Nucleus accumbens (tissue), 56 donors: ENCODE measurements at places on chromosomes 7 and 10.

- no peak for DNase-seq
Measured at GRCh38 chr7:132471515-132471914, 104.8 kb downstream of the PLXNA4 start.

DNA sequence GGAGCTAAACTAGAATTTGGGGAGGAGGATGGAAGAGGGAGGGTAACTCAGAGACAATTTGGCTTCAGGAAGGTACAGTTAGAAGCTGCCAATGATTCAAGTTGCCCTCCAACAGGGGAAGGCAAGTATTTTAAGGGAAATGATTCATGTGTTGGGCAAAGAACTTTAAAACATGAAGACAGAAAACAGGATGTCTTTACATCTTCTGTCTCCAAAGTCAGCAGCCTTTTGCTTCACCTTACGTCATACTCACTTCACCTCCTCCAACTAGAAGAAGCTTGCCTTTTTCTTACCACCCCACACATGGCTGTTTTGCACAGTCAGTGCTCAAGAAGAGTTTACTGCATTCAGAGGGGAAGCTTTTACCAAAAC lies 36.1 kb downstream of the PPP1R3C start:
- DNase-seq: no peak

- no peak for DNase-seq
Measured at GRCh38 chr7:116098175-116098574, 67.6 kb upstream of the TFEC start.

DNA sequence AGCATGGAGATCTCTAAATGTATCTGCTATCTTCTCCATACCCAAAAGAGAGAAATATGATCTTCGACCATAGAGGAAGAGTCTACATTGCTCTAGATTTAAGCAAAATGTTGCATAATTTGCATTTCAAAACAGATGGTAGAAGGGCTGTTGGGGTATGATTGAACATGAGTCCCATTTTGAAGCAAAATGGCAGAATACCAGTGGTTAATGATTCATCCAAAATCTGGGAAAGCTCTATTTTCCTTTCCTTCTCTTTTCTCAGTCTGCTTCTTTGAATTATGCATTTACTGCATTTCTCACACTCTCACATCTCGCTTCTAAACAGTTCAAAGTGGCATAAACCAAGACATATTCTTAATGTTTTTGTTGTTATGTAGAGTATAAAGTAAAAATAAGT lies 178.5 kb downstream of the MACC1 start:
- DNase-seq: no peak

DNA sequence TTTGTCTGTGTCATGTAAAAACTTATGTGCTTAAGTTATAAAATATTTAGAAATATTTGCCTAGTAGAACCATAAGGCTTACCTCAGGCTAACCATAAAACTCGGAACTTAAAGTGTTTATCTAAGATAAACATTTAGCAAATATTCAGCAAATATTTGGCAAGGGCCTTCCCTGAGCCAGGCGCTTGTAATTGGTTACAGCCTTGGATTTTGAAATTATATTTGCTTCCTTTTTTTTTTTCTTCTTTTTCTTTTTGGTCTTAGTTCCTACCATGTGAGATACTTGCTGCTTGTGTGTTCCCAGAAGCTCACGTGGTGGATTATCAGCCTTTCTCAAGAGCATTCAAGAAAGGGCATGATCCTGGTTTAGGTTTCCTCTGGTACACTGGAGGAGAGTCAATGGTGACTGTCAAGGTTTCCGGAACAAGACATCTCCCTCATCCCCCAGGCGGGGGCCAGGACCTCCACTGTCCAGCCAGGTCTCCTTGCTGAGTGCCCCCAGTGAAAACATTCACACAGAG lies 5.2 kb upstream of the BRI3 start:
- DNase-seq: no peak

DNA sequence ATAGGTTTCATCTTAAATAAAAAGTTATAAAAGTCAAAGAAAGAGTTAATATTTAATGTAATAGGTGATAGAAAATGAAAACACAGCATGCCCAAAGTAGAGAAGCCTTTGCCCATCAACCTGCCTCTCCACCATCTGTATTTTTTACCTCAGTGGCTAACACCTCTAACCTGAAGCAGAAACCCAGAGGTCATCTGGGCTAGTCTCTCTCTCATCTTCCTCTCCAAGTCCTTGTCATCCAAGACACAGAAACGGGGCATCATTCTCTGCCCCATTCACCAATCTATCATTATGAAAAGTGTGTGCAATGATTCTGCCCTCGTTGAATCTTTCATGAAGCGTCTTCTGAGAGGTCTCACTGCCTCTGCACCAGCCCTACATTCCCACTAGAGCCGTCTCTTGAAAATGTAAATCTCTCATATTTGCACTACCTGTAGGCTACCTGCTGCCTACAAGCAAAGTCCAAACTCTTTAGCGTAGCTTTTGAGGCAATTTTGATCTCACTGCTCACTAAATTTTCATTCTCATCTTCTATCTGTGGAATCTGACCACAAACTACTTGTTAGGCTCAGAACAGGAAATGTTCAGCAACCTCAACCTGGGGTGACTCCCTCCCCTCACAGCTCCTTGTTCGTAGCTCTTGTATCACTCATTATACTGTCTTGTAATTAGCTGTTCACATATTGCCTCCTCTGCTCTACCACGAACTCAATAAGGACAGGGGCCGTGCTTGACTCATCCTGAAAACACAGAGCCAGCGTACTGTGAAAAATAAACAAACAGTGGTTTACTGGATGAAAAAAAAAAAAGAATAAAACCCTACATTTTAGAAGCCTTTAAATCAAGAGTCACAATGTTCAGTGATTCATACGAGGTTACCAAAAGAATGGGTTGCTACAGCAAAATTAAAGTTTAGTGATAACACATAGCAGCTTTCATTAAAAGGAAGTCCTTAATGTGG lies 83.1 kb downstream of the CTNNA3 start:
- DNase-seq: no peak

GRCh38 chr7:66679633-66680244 lies 51.1 kb downstream of the KCTD7 start:
- no peak for DNase-seq

DNA sequence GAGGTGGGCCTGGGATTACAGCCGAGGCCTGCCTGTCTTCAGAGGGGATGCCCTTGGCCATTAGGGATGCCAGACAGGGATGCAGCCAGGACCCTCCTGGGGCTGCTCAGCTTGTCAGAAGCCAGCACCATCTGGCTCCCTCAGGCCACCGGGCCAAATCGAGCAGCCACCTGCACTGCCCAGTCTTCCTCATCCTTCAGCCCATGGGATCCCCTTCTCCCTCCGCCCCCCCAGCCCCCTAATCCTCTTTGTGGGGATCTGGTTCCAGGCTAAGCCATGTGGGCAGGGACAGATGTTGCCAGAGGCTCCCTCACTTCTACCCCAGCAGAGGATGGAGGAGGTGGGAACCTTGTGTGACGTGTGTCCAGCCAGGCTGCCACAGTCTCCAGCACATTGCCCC lies 137.4 kb upstream of the PPIF start:
- DNase-seq: no peak

DNA sequence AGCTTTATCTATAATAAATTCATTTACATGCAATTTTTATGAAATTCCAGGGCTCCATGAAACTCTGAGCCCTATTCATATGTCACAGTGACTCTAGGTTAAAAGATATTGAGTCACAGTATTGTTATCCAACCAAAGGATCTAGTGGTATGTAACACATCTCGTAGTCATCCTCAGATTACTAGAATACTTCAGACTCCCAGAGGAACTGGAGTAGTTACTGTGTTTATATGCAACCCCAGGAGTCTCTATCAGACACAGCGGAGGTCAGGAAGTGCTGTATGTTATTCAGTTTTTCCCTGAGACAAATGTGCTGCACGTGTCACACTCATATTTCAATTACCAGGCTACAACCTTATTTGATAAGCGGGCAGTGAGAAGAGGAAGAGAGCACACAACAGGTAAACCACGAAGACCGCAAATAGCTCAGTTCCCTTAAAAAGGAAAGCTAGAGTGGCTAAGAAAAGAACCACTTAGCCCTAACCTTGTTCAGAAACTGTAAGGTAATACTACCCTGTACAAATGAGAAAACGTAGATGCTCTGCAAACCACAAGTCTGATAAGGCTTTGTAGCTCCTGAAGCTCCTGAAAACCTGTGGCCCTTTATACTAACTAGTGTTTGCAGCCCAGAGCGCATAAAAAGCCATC lies 114.0 kb upstream of the CNTNAP2 start:
- DNase-seq: no peak

DNA sequence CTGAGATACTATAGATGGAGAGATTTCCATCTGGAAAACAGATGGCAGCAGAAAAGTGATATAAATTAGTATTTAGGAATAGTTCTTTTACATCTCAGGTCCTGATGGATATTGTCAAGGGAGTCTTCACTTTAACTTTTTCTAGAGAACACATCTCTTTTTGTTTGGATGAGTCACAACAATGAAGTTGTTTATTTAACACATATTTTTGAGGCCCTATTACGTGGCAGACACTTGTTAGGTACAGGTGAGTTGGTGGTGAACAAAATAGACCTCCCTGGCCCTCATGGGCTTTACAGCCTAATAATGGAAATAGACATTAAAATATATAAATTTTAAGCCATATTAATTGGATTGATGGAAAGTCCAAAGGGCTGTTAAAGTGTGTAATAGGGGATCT lies 168.3 kb downstream of the VTI1A start:
- no peak for DNase-seq

DNA sequence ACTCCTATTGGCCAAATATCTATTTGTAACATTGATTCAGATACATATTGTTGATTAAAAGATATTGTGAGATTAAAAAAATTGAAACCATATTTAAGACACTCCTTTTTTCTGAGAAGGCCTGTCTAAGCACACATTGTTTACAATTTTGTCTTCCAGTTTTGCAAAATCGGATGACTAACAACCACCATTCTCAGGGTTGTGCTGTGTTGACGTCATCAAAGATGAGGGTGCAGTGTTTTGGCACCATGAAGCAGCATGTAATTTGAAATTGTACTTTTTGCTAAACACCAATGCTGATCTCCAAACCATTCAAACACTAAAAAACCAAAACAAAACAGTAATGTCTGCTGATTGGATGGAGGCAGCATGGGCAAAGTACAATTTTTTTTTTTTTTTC lies 7.4 kb downstream of the CREB5 start:
- no peak for DNase-seq

GRCh38 chr10:72981028-72981881 lies 26.6 kb upstream of the PLA2G12B start:
- DNase-seq: no peak

DNA sequence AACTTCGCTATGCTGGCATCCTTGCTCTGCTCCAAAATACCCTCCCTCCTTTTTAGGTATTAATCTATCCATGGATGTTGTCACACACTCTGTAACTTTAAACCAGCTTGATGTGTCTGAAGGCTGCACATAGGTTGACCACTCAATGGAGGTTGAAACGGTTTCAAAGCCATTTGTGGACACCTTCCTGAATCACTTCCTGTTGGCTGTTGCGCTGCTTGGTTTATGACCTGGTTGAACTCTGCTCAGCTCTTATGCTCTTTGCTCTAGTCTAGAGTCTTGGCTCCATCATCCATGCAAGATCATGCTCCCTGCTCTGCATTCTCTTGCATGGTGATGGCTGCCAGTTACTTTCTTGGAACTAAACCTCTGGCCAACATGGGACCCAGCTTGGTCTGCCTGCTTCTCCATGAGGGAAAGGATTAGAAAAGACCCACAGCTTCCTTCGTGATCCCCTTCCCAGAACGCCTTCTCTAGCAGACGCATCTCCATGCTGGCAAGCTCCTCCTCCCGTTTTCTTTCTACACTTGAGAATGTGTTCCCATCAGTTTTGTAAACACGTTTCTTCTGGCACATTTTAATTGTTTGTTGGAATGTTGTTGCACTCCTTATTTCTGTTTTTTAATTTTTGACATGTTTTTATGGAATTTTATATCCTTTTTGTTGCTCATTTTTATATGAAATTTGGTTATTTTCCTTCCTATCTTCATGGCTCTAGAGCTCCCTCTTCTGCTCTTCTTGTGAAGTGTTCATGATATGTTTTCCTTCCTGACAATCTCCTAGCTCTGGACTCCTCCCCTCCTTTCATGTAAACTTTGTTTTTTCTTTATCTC lies 149.8 kb downstream of the XPNPEP1 start:
- no peak for DNase-seq

DNA sequence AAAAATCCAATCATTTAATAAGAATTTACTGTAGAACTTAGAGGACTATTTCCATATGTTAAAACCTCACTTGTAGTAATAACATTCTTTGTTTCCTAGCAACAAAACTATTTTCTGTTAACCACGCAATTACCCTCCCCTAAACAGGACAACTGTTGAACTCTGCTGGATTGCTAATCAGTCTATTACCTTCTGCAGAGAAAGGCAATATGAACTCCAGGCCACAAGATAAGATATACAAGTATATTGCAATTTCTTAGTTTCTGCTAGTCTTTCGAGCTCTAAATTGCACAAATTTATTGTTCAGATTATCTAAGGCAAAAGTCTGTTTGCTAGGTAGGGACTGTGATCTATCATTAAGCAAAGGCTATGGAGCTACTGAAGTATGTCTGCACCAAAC lies 920.1 kb upstream of the LRRN3 start:
- DNase-seq: no peak

- DNase-seq: no peak
Measured at GRCh38 chr7:34311591-34311990, 346.4 kb upstream of the NPSR1 start.

DNA sequence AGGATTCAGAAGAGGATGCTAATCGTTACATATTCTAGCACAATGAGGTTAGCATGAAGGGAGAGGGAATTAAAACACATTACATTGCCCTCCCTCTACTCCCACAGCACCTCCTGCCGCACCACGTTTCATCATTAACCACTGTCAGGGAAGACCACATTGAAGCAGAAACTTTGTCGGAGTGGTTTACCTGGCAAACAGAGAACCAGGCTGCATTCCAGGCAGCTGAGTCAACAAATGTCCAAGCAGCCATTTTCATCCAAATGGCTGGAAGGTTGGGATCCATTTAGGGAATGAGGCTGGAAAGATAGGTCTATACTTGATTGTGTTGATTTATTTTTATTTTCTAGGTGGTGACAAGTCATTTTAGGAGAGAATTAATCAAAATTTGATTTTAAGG lies 273.6 kb downstream of the DYNC1I1 start:
- no peak for DNase-seq

GRCh38 chr10:112203328-112204076 lies 19.9 kb upstream of the GPAM start:
- no peak for DNase-seq

- no peak for DNase-seq
Measured at GRCh38 chr7:148700661-148701064, 2.0 kb downstream of the CUL1 start.
